HCT116 (cell line): ENCODE measurements at places on chromosomes 1 and 21. TPM values are rescaled to one million over a fixed set of nuclear protein-coding genes. Genes with fewer than 3 reads are reported as not detected.

The RAB25 gene
- 142 TPM for total RNA-seq

The NCF2 gene
- 0.25 TPM for total RNA-seq

DNA sequence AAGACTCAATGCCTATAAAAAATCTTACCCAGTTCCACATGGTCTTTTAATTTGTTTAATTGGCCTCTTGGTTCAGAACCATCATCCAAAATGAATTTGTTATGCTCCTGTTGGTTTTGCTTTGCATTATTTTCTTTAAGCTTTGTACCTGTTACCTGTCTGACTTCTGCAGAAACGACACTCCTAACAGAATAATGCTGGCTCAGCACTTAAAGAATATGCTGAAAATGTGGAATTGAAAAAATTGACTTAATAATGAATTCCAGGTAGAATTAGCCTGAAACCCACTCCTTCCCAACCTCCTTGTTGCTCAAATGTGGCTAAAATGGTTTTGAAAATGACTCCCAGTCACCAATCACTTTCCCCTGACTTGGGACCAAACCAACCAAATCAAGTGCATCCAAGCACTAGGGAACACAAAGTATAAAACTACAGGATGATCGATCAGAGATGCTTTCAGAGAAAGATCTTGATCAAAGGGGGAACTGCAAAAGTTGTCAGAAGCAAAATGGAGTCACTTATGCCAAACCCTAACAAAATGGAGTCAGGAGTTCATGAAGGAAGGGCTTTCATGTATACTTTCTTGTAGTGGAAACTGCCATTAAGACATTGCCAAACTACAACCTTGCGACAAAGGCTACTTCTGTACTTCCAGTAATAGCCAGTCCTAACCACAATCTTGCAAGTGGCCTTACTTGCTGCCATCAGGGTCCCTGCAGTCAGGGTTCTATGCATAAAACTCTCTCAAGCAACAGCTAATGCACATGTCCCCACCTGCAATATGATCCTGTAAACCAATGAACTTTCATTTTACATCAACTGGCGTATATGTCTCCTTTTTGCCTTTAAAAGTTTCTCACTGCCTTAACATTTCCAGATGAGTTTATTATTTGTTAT lies 5.4 kb downstream of the GBP7 start:
- no peaks in the 10 kb centered on the region for H3K4me1 ChIP-seq
- no peak overlapping the region for H3K4me3 ChIP-seq
- DNase-seq, result no peak
- no peaks in the 10 kb centered on the region for H3K27me3 ChIP-seq
- H3K36me3 ChIP-seq, result no peaks in the 10 kb centered on the region

The MAPKAPK2 gene
- 51.1 TPM for total RNA-seq

- no peak overlapping the region for H3K4me3 ChIP-seq
- no peaks in the 10 kb centered on the region for H3K27me3 ChIP-seq
- H3K36me3 ChIP-seq, result peaks cover 24% of the 10 kb centered on the region; the same call in 1 of the 2 replicates
Measured at GRCh38 chr1:26239936-26240335, 5.9 kb downstream of the CEP85 start.

- no peaks in the 10 kb centered on the region for H3K27me3 ChIP-seq
- H3K36me3 ChIP-seq, result no peaks in the 10 kb centered on the region
- H3K4me3 ChIP-seq, result no peak overlapping the region
- H3K4me1 ChIP-seq, result no peaks in the 10 kb centered on the region
- H3K27ac ChIP-seq, result no peak overlapping the region
Measured at GRCh38 chr1:235093696-235094592, 34.7 kb downstream of the TOMM20 start.

- no peaks in the 10 kb centered on the region for H3K27me3 ChIP-seq
- no peak overlapping the region for H3K27ac ChIP-seq
- no peak overlapping the region for H3K4me3 ChIP-seq
- no peaks in the 10 kb centered on the region for H3K36me3 ChIP-seq
- H3K4me1 ChIP-seq, result peaks cover 16% of the 10 kb centered on the region
Measured at GRCh38 chr1:32876341-32877210, 5.9 kb upstream of the FNDC5 start.

GRCh38 chr21:46442938-46443337 lies 15.8 kb upstream of the DIP2A start:
- DNase-seq, result no peak
- H3K27me3 ChIP-seq, result no peaks in the 10 kb centered on the region
- H3K4me1 ChIP-seq, result no peaks in the 10 kb centered on the region
- H3K36me3 ChIP-seq, result peaks cover 36% of the 10 kb centered on the region
- no peak overlapping the region for H3K4me3 ChIP-seq
- no peak overlapping the region for H3K27ac ChIP-seq

- H3K36me3 ChIP-seq, result no peaks in the 10 kb centered on the region
- no peak overlapping the region for H3K4me3 ChIP-seq
- DNase-seq, result no peak
- H3K27ac ChIP-seq, result no peak overlapping the region
- no peaks in the 10 kb centered on the region for H3K27me3 ChIP-seq
- H3K4me1 ChIP-seq, result no peaks in the 10 kb centered on the region
Measured at GRCh38 chr1:185804608-185805007, 70.4 kb downstream of the HMCN1 start.
